ENCODE measurements at places on chromosomes 1 and 21.
A peak's percentile ranks its signal among the peaks of the same experiment; 100 is the strongest.

- DNase-seq = no peak
These were observed 3.5 kb downstream of the NIPAL3 start for GRCh38 chr1:24418898-24419628.

DNA sequence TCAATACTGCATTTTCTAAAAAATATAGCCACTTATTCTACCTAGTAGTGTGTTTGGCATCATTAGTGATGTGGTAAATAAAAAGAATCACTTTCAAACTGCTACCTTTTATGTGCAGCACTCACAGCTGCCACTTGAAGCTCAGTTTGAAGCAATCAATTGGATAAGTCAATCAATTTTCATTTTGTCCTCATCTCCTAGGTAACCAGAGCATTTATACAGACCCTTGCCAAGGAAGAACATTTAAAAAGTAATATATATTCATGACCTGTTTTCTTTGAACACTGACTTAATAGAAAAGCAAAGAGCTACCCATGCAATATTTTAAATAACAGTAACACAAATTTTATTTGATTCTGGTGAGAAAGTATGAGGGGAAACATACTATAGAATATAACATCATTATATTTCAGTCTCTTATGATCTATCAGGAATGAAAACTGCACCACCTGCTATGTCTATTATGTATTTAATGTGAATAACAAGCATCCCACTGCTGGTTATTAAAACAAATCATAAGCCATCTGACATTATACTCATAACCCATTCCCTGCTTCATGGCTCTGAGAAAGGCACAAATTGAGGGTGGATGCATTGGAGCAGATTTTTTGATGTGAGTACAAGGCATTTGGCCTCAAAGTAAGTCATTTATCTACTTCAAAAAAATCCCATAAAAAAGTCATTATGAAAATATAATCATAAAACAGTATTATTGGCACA lies 168.4 kb upstream of the C21orf91 start:
- no peak for DNase-seq

- DNase-seq = no peak
These were observed 207.1 kb downstream of the ROR1 start for GRCh38 chr1:63980740-63981407.

DNA sequence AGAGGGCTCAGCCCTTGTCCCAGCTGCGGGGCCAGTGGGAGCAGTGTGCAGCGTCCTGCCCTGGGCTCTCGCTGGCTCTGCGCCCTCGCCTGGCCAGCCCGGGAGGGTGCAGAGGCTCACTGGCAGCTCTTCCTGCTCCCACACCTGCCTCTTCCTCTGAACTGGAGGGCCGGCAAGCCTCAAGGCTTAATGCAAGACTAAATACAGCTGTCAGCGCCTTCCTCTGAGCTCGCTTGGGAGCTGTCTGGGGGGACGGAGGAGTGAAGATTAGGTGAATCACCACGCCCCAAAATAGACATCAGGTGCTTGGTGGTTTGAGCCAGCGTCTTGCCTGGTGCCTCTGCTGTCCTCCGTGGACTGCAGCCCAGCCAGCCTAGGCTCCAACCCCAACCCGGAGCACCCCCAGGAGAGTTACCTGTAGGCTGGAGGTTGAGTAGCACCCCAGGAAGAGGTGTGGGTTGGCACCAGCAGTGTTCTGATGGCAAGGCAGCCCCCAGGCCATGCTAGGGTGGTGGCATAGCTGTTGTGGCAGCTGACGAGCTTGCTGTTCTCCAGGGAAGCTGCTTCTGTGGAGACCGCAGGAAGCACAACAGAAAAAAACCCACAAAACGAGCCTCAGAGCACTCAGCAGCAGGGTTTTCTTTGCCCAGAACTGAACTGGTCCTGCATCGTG lies 36.9 kb downstream of the UMODL1 start:
- peak; percentile 79 for DNase-seq

GRCh38 chr1:8463144-8463927 lies 145.4 kb downstream of the SLC45A1 start:
- DNase-seq = peak; percentile 21

- no peak for DNase-seq
These were observed at the start of gene MANEAL for GRCh38 chr1:37793773-37794371. TSS of gene MANEAL (plus strand) at chr1:37793847. CDS start at chr1:37794183, 336 bp downstream.

GRCh38 chr1:4768553-4768952 lies 114.1 kb downstream of the AJAP1 start:
- no peak for DNase-seq

DNA sequence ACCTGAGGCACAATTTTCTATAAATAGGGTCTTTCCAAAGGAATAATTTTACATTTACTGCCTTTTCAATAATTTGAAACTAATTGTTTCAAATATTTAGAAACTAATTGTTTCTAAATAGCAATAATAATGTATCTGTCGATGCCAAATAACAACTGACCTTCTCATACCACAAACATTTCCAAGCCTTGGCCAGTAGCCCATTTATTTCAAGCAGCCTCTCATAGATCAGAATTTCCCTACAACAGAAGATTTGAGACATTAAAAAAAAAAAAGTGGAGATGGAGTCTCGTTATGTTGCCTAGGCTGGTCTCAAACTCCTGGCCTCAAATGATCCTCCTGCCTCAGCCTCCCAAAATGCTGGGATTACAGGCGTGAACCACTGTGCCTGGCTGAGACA lies 2.1 kb upstream of the GFI1 start:
- DNase-seq = no peak

DNA sequence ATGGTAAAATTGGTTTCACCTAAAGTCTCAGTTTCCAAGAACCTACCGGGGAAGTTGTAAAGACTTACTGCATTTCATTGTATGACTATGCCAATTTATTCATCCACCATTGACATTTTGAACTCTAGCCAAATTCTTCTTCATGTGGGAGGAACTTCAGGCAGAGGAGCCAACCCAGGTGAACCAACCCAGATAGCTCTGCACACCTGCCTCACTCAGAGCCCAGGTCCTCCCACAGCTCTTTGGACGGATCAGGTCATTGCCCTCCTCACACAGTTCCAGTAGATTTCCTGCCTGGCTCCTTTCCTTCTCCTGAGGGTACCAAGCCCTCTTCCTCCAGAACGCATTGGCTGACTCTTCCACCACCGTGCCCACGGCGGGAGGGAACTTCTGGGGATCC lies 121.7 kb downstream of the DTL start:
- no peak for DNase-seq

GRCh38 chr1:1080122-1080757 lies 6.1 kb upstream of the RNF223 start:
- DNase-seq = peak; percentile 18

GRCh38 chr1:204069887-204070286 lies 3.0 kb upstream of the SOX13 start:
- DNase-seq = no peak

- DNase-seq = no peak
These were observed 988 bp downstream of the SLC35A3 start for GRCh38 chr1:99970713-99971255.

DNA sequence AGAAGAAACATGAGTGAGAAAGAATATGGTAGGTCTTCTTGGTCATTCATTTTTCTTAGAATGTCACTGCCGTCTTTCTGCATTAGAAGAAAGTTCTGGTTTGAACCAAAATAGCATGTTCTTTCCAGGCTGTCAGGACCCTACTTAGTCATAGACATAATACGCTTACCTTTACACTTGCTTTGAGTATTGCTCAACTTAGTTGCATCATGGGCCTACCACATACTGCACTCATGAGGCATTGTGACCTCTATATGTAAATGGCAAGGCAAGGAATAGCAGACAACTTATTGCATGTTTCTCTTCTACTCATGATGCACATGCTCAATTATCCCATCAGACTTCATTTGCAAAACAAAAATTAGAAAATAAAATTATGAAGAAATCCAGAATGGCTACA lies 415.0 kb downstream of the HLX start:
- DNase-seq = no peak

- DNase-seq = no peak
These were observed 124.8 kb downstream of the ROR1 start for GRCh38 chr1:63898428-63899196.

GRCh38 chr1:150554086-150554452 lies 4.9 kb downstream of the ADAMTSL4 start:
- no peak for DNase-seq

DNA sequence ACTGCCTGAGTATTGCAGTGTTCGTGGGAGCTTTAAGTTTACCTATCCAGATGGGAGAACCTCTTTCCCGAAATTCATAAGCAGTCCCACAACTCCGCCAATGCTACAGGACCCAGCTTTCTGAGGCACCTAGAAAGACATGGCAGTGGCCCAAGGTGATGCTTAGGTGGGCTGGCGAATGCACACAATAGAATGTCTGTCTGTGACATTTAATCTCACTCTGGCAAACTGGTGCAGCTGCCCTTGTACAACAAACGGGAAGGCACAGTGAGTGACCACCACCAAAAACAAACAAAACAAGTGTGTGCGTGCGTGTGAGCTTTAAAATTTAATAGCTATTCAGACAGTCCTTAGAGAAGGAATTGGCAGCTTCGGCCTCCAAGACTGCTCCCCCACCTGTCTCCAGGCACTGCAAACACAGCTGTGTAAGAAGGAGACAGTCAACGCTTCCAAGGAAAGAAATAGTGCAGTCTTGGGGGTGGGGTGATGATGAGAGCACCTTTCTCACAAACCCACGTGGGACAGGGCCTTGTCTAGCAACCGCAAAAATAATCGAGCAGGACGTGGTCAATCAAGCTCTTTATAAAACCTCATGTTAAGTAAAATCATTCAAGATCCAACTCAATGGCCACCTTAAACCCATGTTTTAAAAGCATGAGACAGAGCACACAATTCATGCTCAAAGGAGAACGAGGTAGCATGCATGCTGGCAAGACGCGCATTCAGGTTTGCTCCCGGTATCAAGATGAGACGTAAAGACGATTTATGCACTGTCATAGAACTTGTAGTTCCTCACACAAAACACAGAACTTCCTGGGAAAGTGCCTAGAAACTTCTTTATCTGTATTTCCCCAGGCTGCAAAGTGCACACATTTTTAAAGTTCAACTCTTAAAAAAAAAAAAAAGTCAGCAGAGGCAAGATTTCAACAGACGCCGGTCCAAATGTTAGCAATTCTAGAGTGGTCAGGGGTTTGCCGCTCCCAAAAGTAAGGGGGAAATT lies 84.1 kb downstream of the TM2D1 start:
- DNase-seq = peak; percentile 95

- no peak for DNase-seq
These were observed 1.2 kb downstream of the SMIM1 start for GRCh38 chr1:3773572-3774275.

- peak; percentile 85 for DNase-seq
These were observed 18.0 kb upstream of the BTG2 start for GRCh38 chr1:203287109-203287893.

- no peak for DNase-seq
These were observed 26.2 kb upstream of the PLCH2 start for GRCh38 chr1:2449636-2450454.

- DNase-seq = no peak
These were observed 110.5 kb downstream of the MAST2 start for GRCh38 chr1:45913731-45914501.
